Lung (tissue), 17 donors: ENCODE measurements at places on chromosomes 7 and 10.

DNA sequence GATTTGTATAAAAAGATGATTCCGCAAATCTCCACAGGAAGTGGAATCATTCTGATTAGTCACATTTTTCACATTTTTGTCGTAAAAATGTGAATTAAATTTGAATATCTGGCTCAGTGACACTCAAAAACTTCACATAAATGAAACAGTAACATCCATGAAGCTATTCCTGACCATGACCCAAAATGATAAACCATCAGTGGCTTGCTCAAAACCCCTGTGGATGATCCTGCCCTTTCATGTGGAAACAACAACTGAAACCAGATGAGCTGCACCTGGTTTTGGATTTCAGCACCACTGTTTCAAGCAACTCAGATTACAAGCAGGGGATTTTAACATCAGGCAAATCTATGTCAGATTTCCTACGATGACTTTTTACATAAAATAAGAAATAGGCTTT, 80.3 kb downstream of the AMPH start:
- DNase-seq: no peak

GRCh38 chr10:70367195-70367796, 15.1 kb downstream of the LRRC20 start:
- no peak for DNase-seq

GRCh38 chr10:4792381-4792780, 33.6 kb upstream of the AKR1E2 start:
- DNase-seq: no peak

DNA sequence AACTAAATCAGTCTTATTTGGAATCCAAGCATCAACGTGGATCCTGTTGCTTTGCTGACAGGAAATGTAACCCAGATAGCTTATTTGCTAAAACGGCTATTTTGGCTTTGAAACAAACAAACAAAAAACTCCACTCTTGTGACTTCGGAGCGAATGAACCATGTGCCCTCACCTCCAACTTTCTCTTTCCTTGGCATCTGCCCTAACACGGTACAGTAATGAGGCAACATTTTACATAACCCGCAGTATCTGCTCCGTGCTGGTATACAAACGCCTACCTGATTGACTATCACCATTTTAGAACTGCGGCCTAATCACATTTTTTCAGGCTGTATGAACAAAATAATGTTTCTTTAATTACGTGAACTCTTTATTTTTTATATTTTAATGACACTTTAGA, 37.5 kb upstream of the ARID5B start:
- DNase-seq: no peak

GRCh38 chr10:77673515-77674140, 36.0 kb upstream of the KCNMA1 start:
- no peak for DNase-seq

DNA sequence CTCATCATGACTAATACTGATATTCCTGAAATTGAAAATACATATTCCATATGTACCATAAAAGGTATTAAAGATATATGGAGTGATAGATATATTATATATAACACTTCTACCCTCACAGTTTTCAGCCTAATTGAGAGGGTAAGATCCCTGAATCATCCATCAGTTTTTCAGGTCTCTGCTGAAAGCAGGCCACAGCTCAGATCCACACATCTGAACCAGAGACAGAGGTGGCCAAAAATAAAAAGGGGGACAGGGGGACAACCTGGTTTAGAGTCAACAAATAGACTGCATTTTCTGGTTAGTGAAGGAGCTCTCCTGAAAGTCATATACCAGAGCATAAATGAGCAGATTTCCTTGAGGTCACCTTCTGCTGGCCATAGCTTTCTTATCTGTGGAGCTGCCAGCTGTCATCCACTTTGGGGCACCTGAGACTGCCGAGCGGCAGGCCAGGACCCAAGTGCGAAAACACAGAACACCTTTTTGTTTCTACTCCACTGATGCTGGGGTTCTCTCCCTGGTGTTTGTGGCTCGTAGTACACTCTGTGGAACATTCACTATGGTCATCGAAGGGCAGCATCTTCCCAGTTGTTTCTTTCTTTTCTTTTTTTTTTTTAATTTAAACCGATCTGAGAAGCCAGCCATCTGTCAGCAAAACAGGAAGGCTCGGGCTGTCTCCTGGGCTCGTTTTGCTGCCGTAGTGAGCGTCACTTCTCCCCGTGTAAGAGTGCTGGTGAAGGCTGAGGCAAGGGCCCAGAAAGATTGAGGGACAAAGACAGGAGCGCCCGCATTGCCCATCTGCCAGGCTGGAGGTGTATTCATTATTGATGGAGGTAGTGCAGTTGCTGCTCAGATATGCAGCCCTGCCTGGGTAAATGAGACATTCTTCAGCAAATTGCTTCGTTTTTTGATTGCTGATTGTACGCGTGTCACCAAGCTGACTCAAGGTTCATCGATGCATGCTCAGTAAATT, 13.5 kb downstream of the IKZF1 start:
- no peak for DNase-seq

GRCh38 chr7:135282561-135283254, 49.1 kb downstream of the STRA8 start:
- no peak for DNase-seq
